NCI-H526 (cell line): ENCODE measurements at places on chromosomes 5 and 9.
A peak's percentile ranks its signal among the peaks of the same experiment; 100 is the strongest.

GRCh38 chr5:36414869-36415282 lies 113.2 kb upstream of the RANBP3L start:
- peak; percentile 91 for DNase-seq

- no peak for DNase-seq
Observed at GRCh38 chr5:149561848-149562247, 10.6 kb upstream of the CSNK1A1 start.

DNA sequence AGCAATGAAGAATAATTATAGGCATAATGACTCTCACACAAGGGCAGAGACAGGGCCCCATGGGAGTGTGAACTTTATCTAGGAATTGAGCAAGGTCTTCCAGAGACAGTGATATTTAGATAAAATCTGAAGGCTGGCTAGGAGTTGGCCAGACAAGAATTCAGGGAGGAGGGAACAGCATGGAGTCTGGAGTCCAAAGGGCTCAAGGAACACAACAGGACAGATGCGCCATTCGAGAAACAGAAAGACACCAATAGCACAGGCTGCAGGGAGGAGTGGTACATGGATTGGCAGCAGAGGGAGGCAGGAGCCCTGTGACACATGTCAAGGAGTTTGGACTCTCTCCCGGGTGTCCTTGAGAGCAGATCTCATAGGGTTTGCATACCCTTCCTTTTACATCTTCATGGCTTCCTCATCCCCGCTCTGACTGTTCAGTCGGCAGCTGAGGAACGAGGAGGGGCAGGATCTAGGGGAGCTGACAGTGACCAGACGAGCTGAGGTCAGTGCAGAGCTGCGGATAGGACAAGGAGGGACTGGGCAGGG lies 64.0 kb upstream of the XPA start:
- no peak for DNase-seq

GRCh38 chr9:2709645-2710101 lies 7.6 kb upstream of the KCNV2 start:
- peak; percentile 82 for DNase-seq

DNA sequence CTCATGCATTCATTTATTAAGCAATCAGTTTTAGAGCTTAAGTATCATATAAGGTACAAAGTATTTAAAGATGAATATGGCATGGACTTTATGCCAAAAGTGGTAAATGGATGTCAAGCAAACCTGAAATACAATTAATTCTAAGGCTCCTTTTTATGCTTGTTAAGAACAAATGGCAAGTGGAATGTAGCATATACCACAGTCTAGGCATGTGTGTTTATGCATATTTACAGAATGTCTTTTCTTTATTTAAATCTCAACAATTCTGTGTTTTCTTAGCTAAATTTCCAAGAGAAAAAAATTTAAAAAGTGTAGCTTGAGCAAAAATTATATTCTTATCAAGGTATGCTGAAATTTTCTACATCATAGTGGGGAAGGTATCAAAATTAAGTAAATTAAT lies 39.8 kb downstream of the MPDZ start:
- no peak for DNase-seq
